Stimulated activated CD8-positive, alpha-beta memory T cell treated with anti-CD3 and anti-CD28 coated beads, Interleukin-15, amount 100 ng/mL, for 48 hours (primary cell): ENCODE measurements at places on chromosomes 4 and X.

DNA sequence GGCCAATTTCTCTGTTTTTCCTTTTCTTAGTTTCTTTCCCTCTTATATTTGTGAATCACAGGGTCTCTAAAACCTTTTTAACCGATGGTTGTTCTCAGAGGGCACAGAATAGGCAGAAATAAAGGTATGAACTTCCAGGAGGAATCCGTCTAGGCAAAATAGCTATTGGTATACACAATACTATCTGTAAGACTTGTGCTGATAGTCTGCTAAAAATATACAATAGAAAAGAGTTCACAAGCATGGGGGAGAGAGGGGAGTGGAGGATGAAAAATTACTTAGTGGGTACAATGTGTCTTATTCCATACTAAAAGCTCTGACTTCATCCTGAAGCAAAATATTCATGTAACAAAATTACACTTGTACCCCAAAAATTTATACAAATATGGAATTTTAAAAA is 30.2 kb downstream of the ANTXR2 start:
- DNase-seq, result no peak

GRCh38 chr4:84481077-84481859 is 17.8 kb downstream of the NKX6-1 start:
- no peak for DNase-seq

GRCh38 chr4:7647186-7647585 is 212.5 kb upstream of the PSAPL1 start:
- no peak for DNase-seq

DNA sequence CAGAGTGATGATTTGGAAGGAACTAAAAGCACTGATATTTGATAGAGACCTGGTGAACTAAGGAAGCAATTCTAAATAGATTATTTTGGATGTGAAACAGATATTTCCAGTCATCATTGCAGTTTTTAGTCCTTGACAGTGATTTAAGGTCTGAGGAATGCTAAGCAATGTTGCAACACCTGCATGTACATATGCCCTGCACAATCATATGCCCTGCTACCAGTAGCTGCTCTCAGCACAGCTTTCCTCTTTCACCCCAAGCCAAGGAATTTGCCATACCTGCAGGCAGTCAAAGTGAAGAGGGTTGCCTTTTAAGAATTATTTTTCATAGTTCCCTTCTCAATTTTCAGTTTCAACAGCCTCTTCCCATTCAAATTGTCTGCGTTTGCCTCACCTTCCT is 8.7 kb upstream of the FAM47A start:
- no peak for DNase-seq

GRCh38 chr4:91171217-91171616 is 1044.0 kb downstream of the CCSER1 start:
- DNase-seq, result no peak

DNA sequence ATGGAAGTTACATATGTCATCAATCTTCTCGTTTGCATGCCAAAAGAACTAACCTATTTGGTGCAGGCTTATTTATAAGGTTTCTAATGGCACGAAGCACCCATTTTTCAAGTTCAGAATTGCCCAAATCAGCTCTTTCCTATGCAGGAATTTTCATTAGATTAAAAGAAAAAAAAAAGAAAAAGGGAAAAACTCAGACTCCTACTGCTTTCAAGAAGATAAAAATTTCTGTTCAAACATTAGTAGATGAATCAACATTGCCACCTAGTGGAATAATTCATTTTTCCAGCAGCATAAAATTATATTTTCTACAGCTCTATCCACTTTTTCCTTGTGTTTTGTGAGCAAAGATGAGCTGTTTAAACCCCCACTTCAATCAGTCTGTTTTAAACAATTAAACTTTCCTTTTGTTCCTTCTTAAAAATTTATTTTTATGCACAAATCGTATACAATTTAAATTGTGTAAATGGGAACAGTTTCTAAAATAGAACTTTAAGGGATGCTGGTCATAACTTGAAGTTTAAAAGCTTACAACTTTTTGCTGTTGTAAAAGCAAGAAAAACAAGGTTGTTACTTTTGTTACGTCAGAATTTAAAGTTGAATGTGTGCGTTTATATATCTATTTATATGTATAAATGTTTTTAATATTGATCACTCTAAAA is 309.9 kb downstream of the ARAP2 start:
- no peak for DNase-seq

DNA sequence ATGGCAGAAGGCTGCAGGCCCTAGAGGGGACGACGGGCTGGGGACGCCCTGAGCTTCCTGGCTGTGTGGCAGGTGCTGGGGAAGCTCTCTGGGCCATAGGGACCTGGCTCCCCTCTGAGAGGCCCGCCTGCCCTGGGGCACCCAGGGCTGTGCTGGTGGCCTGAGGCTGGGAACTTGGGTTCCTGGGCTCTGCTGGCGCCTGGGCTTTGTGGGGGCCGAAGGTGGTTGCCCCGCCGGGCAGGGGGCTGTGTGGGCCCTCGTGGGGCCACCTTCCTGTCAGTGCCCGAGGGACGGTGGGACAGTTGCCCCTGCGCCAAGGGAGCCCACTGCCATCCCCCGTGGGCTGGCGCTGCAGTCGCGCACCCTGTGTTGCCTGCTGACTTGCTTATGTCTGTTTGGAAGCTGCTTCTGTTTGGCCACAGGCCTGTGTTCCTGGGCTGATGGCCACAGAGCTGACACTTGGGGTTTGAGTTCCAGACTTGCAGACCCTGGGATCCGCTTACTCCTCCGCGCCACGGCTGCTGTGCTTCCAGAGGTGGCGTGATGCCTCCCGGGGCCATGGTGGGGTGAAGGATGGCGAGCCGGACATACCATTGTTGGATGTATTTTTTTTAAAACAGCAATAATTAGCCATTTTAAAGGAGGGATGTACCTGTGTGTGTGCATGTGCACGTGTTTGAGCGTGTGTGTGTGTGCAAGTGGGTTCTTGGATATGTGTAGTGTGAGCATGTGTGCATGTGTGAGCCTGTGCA is 8.5 kb downstream of the NAT8L start:
- no peak for DNase-seq

DNA sequence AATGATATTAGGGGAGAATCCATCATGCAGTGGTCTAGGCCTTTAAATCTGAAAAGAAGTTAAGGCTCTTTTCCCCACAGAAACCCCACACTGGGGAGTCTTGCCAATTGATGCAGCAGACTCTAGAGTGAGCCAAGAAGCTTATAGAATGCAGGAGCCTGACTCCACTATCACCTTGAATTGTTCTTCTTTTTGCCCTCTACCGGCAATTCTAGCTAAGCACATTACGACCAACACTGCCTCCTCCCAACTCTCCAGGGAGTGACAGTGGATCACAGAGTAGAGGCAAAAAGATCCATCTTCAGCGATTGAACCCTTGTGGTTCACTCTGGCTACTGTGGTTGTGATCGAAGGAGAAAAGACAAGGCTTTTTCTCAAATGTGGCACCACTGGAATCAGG is 331.5 kb downstream of the NKX6-1 start:
- DNase-seq, result no peak

DNA sequence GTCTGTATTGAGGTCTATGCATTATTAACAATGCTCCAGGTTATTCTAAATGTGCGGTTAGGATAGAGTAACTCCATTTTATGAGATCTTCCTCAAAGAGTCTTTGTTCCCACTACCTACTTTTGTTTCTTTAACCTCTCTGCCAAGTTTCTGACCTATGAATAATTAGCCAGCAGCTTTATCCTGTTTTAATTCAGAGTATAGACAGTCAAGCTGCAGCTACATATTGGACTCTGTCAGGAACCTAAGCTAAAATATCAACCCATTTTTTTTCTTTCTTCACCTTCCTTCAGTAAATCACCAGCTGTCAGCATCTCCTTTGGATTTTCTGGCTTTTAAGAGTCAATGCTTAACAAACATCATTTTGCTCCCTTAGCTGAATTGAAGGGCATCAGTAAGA is 72.3 kb downstream of the TMEM47 start:
- no peak for DNase-seq

DNA sequence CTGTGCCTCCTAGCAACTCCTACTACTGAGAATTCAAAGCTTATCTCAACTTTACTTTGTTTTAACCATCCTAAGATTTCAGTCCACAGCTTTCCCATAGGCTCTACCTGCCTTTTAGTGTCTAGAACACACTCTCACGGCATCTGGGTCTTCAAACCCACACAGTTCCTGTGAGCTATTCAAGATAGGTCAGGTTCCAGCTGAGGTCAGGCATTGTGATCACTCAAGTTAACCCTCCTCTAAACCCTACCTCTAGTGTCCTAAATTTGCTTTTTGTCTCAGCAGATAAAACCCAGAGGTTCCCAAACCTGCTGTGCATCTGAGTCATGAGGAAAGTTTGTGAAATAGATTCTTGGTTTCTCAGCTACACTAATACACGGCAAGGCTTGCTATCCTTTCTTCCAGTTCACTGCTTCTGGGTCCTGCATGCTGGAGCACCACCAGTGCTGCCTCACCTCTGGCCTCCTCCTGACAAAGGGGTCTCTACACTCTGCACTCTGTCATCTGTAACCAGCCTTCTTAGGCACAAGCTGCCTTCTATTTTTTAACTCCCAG is 324.6 kb upstream of the MAGEB2 start:
- DNase-seq, result no peak

GRCh38 chrX:26295425-26295824 is 79.5 kb downstream of the MAGEB5 start:
- DNase-seq, result no peak

- no peak for DNase-seq
Observed at GRCh38 chr4:28421221-28421620, 1560.6 kb downstream of the STIM2 start.

GRCh38 chr4:73763877-73764276 is 23.5 kb downstream of the CXCL8 start:
- no peak for DNase-seq

- DNase-seq, result no peak
Observed at GRCh38 chrX:108396188-108396891, 41.9 kb downstream of the COL4A6 start.

DNA sequence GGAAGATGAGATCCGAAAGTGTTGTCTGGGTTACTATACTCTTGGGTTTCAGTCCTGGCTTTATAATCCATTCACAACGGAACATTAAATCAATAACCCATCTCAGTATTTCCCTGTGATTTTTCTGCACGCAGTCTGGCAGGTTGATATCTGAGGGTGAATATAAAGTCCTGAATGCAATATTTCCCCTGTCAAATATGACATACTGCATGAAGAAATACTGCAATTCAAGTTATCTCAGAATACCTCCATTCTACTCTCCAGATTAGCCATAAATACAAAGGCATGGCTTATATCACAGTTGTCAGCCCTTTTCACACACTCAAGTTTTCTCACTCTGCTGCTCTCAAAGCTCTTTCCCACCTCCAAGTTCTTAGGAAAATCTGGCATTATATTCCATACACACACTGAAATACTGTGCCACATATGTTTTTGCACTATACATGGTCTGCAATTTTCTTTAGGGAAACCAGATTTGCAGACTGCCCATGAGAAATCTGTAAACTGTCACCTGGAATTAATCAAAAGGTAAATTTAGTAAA is 64.7 kb downstream of the WDFY3 start:
- no peak for DNase-seq

DNA sequence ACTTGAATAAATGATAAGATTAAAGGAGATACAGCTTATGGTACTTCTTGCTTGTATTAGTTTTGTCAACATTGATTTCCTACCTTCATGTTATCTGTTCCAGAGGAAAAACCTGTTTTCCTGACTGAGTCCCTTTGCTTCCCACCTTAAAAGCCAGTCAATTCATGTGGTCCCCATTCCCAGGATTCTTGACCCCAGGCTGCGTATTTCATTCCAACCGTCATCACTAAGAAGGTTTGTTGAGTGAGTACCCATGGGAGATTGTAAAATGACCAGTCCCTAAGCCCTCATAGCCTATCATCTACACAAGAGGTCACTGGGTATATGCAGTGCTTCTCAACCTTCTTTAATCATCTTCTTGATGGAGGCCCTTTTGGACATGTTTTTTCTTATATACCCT is 52.2 kb downstream of the BEX3 start:
- no peak for DNase-seq

GRCh38 chr4:6943012-6943884 is 33.6 kb downstream of the TBC1D14 start:
- no peak for DNase-seq

DNA sequence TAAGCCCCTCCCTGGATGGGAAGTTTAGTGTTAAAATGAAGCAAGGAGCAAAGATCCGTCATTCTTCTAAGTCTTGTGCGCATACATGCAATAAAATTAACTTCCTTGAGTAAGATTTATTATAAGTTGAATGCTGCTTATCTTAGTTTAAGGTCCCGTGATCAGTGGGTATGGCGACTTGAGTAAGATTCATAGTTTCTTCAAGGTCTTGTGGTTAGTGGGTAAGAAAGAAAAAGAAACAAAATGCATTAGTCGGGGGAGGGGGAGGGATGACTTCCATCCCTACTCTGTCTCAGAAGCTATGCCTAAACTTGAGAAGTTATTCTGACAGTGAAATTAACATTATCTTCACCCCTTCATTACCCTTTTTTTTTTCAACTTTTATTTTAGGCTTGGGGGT is 127.3 kb upstream of the MAGEB16 start:
- no peak for DNase-seq

- no peak for DNase-seq
Observed at GRCh38 chr4:24897639-24898038, 15.2 kb downstream of the CCDC149 start.

DNA sequence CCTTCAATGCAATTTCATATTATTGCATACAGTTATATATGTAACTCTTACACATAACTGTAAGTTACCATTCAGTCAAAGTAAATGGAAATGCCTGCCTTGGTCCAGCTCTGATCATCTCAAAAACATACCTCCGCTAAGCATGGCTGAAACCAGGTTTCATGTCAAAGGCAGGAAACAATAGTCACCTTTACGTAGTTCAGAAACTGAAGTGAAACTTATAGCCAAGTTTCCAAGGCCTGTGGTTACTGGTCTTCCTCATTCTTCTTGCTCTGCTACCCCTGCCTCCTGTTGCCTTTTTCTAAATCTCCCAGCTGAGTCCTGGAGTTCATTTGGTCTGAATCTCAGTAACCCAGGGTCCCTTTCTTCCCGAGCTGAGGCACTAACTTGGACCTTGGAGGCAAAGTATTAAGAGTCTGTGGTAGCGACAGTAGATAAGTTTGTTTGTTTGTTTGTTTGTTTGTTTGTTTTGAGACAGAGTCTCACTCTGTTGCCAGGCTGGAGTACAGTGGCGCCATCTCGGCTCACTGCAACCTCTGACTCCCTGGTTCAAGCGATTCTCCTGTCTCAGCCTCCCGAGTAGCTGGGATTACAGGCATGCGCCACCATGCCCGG is 30.8 kb downstream of the DAPP1 start:
- DNase-seq, result no peak

DNA sequence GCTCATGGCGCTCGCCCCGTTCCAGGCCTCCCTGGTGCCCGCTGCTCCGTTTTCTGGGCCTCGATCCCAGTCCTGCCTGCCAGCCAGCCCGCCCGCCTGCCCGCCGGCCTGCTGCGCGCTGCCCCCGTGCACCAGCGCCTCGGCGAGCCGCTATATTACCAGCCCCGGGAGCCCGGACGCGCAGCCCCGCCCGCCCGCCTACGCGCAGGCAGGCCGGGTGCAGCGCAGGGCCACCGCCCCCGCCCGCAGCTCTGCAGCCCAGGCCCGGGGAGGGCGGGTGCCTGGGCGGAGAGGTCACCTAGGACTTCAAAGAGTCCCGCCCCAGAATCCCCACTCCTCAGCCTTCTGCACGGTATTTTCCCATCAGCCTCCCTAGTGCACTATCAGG is at the start of gene MAOB:
Gene MAOB, minus strand, starts transcription at position 157 of the 388 bp plus-strand sequence. Its CDS starts 151 bp downstream, at position 6.
- peak; percentile 2 for DNase-seq

GRCh38 chr4:140740422-140740821 is 15.8 kb downstream of the TBC1D9 start:
- DNase-seq, result no peak
